ENCODE measurements at places on chromosomes 1 and 21.
A peak's percentile ranks its signal among the peaks of the same experiment; 100 is the strongest.

- DNase-seq, result peak; percentile 22
These were observed 65.4 kb downstream of the RUNX1 start for GRCh38 chr21:34983680-34984086.

GRCh38 chr1:155208541-155209311 is at the start of gene MTX1:
Gene MTX1, plus strand, starts transcription at chr1:155208695. Its CDS starts 110 bp downstream, at chr1:155208805.
- peak; percentile 94 for DNase-seq

DNA sequence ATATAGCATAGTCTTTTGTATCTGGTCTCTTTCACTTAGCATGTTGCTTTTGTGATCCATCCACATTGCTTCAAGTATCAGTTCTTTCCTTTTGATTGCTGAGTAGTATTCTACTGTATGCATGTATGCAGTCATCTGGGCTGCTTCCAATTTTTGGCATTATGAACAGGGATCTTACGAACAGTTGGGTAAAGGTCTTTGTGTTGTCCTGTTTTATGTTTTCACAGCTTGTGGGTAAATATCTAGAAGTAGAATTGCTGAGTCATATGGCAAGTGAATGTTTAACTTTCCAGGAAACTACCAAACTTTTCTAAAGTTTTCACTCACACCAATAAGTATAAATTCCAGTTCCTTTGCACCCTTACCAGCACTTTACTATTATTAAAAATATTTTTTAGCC is 60.9 kb downstream of the LHX4 start:
- no peak for DNase-seq

GRCh38 chr1:156823210-156823790 is 6.7 kb upstream of the SH2D2A start:
- DNase-seq, result no peak

DNA sequence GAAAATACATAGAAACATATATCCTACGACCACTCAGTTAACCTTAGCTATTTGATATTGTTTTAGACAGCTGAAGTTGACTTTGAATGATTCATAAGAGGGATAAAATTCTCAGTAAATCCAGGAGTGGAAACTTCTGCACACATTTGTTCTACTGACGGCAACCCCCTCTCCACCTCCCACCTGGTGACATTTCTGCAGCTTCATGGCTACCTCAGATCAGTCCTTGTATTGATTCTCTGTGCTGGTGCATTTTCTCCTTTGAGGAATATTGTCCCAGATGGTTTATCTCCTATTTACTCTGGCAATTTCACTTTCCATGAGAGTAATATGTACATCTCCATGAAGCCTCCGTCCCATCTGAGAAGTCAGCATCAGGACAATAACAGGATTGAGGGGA is 57.7 kb upstream of the COA6 start:
- no peak for DNase-seq

DNA sequence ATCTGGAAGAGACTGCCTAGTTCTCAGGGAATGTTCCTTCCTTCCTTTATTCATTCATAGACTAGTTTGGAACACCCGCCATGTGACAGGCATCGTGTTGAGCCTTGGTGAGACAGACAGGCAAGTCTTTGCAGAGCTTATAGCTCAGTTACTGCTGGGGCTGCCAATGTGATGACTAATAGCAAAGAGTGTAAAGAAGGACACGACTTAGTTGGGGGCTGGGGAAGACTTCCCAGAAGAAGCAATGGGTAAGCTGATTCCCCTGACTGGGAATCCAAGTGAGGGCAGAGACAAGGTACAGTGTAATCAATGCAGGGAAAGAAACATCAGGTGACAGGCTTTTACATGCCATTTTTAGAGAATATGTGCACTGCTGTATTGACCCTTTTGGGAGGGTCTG is 51.2 kb downstream of the TENT5C start:
- DNase-seq, result peak; percentile 39

DNA sequence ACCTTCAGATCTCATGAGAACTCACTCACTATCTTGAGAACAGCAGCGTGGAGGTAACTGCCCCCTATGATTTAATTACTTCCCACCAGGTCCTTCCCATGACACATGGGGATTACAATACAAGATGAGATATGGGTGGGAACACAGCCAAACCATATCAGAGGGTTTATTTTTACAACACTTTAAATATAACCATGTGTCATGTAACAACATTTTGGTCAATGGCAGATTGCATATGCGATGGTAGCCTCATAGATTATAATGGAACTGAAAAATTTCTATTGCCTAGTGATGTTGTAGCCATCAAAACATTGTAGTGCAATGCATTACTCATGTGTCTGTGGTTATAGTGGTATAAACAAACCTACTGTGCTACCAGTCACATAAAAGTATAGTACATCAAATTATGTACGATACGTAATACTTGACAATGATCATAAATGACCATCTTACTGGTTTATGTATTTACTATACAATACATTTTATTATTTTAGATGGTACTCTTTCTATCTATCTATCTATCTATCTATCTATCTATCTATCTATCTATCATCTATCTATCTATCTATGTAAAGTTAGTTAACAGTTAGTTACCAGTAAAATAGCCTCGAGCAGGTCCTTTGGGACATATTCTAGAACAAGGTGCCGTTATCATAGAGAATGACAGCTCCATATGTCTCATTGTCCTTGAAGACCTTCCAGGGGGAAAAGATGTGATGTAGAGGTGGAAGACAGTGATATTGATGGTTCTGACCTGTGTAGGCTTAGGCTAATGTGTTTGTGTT is 12.6 kb upstream of the S100B start:
- no peak for DNase-seq

GRCh38 chr1:36737038-36737555 is 254.4 kb upstream of the CSF3R start:
- DNase-seq, result no peak

DNA sequence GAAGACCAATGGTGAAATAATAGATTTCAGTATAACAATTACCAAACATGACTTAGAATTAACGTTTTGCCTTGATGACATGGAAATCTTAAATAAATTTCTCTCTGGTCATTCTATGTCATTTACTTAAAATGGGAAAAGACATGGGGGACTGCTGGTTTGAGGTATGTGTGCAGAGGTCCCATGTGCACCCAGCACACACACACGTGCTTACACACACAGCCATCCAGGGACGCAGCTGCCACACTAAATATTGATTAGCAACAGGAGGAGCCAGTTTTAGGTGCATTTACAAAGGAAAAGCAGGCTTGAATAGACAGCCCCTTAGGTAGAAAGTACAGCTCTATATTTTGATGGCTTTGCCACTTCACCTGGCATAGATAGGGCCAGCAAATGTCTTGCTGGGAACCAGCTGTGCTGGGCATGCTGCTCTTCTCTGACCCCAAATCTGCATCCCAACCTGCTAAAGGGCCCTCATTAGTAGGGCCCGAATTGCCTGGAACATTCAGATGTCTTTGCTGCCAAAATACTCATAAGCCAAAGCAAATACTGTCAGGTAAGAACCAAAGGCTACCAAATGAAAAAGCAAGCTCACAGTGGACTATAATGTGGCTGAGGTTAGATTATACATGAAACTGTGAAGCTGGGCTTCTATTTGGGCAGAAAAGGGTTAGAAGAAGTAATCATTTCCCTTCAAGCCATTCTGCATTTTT is 399.9 kb downstream of the HHAT start:
- DNase-seq, result no peak

- no peak for DNase-seq
These were observed at the start of gene IL23R for GRCh38 chr1:67166196-67166595. Gene IL23R, plus strand, starts transcription at chr1:67166454. Its CDS starts 1,667 bp downstream, at chr1:67168121.
